Stimulated activated CD8-positive, alpha-beta memory T cell treated with anti-CD3 and anti-CD28 coated beads, Interleukin-7, amount 100 ng/mL, for 1 hour (primary cell): ENCODE measurements at places on chromosomes 6 and 20.

GRCh38 chr6:44697327-44697726 lies 309.8 kb downstream of the CDC5L start:
- DNase-seq, result no peak

DNA sequence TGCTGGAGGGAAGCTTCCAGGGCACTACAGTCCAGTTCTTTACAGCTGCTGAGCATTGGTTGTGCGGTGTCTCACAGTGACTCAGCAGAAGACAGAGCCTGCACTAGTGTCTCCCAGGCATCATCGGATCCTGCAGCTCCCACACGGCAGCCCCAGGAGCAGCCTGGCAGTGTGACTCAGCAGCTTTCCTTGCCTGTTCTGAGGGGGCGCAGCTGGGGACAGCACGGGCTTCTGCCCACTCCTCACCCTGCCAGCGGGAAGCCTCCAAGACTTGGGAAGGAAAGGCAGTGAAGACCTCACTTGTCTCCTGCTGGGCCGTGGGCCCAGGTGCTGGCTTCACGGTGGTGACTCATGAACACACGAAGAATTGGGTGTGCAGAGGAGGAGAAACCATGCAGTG lies 165.4 kb downstream of the SYNDIG1 start:
- no peak for DNase-seq

GRCh38 chr20:12717061-12717460 lies 291.7 kb upstream of the SPTLC3 start:
- DNase-seq, result no peak

GRCh38 chr6:44010411-44011349 lies 116.6 kb downstream of the MRPL14 start:
- DNase-seq, result no peak

DNA sequence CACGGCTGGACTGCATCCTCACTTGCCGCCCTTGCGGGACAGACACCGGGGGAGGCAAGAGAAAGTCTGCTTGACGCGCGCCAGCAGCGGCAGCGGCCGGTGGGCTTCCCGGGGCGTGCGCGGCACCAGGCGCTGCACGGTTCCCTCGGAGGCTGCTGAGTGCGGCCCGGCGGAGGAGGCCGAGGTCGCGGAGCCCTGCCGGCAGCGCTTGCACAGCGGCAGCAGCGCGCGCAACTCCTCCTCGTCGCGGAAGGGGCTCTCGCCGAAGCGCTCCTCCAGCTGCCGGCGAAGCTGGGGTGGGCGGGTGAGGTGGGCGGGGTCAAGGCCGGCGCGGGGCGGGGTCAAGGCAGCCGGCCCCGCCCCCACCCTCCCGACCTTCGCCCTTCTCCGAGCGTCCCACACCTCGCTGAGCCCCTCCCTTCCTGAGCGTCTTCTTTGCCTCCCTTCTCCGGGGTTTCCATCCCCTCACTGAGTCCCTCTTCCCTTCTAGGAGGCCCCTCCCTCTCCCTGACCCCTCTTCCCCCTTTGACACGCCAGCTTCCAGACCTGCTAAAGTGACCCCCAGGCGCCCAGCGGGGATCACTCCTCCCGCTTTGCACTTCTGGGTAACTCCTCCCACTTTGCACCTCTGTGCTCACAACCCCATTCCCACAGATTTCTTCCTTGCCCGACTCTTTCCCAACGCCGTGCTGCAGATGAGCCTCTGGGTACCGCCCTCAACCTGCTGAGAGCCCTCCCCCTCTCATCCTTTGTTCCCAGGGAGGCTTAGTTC lies 8.8 kb downstream of the DUSP15 start:
- DNase-seq, result peak; percentile 32

- DNase-seq, result no peak
These were observed 7.2 kb downstream of the BHLHE23 start for GRCh38 chr20:62999580-62999979.

DNA sequence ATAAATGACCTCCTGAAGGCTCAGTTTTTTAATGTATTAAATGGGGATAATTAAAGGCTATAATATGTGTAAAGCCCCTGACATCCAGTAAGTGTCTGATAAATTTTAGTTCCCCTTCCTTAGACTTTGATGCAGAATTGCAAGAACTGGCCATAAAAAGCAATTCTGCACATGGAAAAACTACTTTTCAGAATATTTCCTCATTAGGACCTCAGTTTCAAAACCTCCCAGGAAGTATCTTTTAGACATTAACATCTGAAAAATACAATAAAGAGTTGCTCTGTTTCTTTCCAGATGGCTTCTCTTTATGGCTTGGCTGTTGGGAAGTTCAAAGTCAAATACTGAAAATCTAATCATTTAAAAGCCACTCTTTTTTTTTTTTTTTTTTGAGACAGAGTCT lies 106.3 kb upstream of the ZNF217 start:
- no peak for DNase-seq

DNA sequence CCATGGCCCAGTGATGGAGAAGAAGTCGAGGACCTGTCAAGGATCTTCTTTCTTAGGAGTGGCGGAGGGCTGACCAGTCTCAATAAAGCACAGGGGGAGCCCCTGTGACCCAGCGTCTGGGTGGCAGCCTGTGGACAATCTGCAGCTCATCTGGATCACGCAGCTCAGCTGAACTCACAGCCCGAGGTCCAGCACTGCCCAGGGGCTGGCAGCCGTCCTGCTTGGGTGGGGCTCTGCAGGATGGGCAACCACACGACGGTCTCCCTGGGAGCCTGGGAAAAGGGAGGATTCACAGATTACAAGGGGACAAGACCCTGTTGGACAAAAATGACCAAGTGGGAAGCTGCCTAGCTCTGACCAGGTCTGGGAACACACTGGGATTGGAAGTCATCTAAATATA lies 110.8 kb downstream of the MYLK4 start:
- no peak for DNase-seq

- no peak for DNase-seq
These were observed 185.8 kb upstream of the RAB32 start for GRCh38 chr6:146357578-146358430.

DNA sequence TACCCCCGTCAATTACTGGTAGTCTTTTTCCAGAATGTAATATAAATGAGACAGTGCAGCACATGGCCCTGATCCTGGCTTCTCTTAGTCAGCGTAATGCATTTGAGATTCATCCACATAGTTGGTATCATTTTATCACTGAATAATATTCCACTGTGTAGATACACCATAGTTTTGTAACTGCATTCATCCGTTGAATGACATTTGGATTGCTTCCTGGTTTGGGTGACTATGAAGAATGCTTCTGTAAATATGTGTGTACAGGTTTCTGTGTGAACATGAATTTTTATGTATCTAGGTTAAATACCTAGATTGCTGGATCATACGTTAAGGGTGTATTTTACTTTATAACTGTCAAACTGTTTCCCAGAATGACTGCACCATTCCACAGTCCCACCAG lies 62.6 kb upstream of the STMND1 start:
- no peak for DNase-seq

- peak; percentile 78 for DNase-seq
These were observed at the start of gene PHIP for GRCh38 chr6:79078075-79078969. Gene PHIP (minus strand): TSS chr6:79078254. CDS start chr6:79078068, 186 bp downstream.

DNA sequence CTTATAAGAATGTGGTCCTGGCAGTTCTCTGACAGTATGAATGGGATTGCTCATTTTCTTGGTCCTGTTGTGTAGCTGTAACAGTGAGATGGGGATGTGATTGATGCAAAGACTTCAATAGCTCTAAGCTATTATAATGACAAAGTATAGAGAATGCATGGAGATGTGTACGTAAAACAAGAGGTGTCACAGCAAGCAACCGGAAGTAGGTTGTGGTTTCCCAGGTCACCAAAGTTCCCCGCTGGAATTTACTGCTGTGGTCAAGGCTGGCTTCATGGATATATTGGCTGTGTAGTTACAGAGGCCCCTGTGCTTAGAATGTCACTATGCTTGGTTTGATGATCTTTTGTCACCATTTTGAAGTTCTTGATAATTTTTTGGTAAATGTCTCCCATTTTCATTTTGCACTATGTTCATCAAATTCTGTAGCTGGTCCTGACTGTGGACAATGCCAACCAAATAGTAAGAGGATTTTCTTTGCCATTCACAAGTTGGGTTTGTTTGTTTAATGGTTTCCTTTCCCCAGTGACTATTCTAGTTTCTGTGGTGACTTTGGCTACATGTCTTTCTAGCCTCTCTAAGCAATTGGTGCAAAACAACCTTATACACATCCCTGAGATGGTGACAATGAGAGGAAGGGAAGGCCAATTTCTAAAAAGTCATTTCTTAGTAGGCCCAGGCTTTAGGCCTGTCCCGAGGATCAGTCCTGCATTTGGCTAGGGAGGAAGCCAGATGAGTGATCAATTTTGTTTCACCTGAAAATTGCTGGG lies 10.5 kb downstream of the DNAH8 start:
- DNase-seq, result no peak

- DNase-seq, result no peak
These were observed 179.8 kb downstream of the HAO1 start for GRCh38 chr20:7760247-7761031.

- DNase-seq, result no peak
These were observed 105.0 kb downstream of the MRPL14 start for GRCh38 chr6:44022296-44022661.

- DNase-seq, result no peak
These were observed 153.8 kb upstream of the IRAK1BP1 start for GRCh38 chr6:78713564-78713963.

DNA sequence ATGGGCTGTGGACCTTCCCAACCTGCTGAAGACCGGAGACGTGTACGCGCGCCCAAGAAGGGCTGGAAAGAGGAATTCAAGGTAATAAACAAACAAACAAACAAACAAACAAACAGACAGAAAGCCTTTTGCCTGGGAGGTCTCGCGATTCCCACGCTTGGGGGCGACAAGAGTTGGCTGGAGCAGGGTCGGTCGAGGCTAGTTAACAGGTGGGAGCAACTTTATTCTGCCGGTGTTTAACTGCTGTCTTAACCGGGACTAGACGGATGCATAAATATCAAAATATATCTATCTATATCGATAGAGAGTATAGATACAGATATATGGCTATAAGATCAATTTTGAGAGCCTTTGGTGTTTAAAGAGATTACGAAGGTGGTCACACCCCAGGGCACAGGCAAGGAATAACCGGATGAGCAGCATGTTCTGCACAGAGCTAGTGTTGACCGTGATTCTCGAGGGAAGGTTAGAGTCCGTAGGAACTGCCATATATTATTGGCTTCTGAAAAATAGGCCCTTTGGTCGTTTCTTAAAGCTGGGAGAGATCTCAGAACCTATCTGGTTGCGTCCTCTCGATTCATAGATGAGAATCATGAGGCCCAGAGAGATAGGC lies 514 bp downstream of the STMND1 start:
- no peak for DNase-seq

DNA sequence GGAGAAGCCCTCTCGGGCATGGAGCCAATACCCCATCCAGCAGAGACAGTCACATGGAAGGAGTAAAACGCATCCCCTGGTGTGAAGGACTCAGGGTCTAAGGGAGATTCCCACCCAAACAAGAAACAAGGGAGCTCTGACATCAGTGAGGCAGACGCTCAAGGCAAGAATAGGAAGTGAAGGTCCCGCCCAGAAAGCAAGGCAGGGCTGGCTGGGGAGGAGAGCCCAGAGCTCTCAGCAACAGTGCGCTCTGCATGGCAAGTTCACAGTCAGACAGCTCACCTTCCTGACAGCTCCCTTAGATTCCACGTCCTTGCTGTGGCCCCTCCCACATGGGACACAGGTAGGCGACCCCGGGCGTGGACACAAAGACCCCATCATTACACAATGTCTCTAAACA lies 85.6 kb downstream of the TTLL2 start:
- DNase-seq, result no peak

DNA sequence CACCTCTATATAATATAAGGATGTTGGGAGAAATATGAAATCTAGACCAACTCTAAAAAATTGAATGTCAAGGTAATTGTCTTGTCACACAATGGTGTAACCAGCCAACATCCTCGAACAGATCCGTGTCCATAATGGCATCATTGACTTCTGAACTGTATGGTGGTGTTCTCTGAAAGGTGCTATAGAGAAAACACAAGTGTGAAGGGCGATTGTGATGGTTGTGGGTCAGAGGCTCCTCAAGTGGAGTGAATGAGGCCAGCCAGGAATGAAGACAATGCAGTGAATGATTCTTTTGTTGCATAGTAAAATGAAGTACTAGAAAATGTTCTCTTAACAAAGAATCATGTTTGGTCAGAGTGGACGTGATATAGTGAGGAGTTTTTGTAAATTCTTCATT lies 58.3 kb downstream of the CARMIL1 start:
- DNase-seq, result no peak

- DNase-seq, result no peak
These were observed 25.5 kb downstream of the AMD1 start for GRCh38 chr6:110900028-110900598.

GRCh38 chr6:87600576-87600975 lies 10.6 kb downstream of the ORC3 start:
- DNase-seq, result no peak

GRCh38 chr6:128803911-128804310 lies 79.0 kb upstream of the LAMA2 start:
- DNase-seq, result no peak

- no peak for DNase-seq
These were observed 116.6 kb downstream of the CBLN4 start for GRCh38 chr20:55888685-55889084.

GRCh38 chr6:28347119-28347518 lies 2.6 kb upstream of the ZKSCAN3 start:
- no peak for DNase-seq

- no peak for DNase-seq
These were observed 103.8 kb downstream of the NRSN1 start for GRCh38 chr6:24229696-24230405.

GRCh38 chr6:23940466-23940865 lies 185.5 kb upstream of the NRSN1 start:
- no peak for DNase-seq

DNA sequence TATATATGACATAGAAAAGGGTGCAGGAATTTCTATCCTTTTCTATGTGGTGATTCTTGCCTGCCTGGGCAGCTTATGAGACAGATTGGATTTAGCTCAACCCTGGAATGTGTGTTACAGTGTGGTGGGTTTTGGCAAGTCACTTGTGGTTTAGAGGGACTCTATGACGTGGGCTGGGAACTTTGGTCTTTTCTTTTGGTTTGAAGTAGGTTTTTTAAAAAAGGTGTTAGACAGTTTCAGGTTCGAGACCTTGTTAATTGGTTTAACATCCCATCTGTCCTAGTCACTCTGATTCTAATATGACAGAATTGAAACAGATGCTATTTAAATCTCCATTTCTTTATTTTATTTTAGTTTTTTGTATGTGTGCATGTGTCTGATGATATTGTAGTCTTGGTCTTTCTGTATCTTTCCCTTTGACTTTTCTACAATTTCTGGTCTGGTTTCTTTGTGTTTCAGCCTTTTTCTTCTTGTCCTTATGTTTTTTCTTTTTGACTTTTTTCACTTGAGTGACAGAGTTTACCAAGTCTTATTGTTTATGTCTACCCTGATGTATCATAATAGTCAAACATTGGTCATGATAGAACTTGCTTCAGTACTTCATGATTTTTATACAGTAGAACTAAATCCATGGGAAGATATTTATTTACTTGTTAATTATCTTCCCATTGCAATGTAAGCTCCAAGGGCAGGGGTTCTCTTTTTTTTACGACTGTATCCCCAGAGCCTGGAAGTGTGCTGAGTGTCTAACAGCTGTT lies 174.3 kb downstream of the CDKAL1 start:
- DNase-seq, result no peak

- no peak for DNase-seq
These were observed 552.3 kb upstream of the CITED2 start for GRCh38 chr6:139926711-139927110.

GRCh38 chr20:44129911-44130718 lies 56.9 kb downstream of the JPH2 start:
- no peak for DNase-seq
